Colonic mucosa (tissue), 4 donors: ENCODE measurements at places on chromosomes 16 and 17. TPM values are rescaled to one million over a fixed set of nuclear protein-coding genes. Genes with fewer than 3 reads are reported as not detected.

PYDC1 gene
- total RNA-seq, result not detected

SENP3 gene
- total RNA-seq, result 56.6 TPM

BIRC5 gene
- total RNA-seq, result 77.1 TPM

ALOX12B gene
- total RNA-seq, result 0.48 TPM

C17orf100 gene
- total RNA-seq, result 1.5 TPM

LUC7L3 gene
- 88.3 TPM for total RNA-seq

NDRG4 gene
- total RNA-seq, result 3.0 TPM

MAP2K6 gene
- 59.0 TPM for total RNA-seq

MSLN gene
- 1.4 TPM for total RNA-seq

MT1X gene
- 112 TPM for total RNA-seq

HS3ST6 gene
- 0.59 TPM for total RNA-seq

MYH8 gene
- total RNA-seq, result not detected

APOH gene
- total RNA-seq, result 5.1 TPM

NPIPA2 gene
- 6.6 TPM for total RNA-seq

KRTAP4-1 gene
- total RNA-seq, result 0.53 TPM

ASGR1 gene
- 1.1 TPM for total RNA-seq

GSDMA gene
- 0.90 TPM for total RNA-seq

ZNF785 gene
- 12.7 TPM for total RNA-seq

GRIN2A gene
- 0.40 TPM for total RNA-seq

ANKRD13B gene
- 3.1 TPM for total RNA-seq

EFTUD2 gene
- total RNA-seq, result 74.8 TPM

AANAT gene
- total RNA-seq, result not detected

CCL4 gene
- total RNA-seq, result 3.8 TPM

VTN gene
- total RNA-seq, result 1.8 TPM

PDIA2 gene
- total RNA-seq, result 1.4 TPM

TBC1D3K gene
- total RNA-seq, result not detected

PRR15L gene
- total RNA-seq, result 259 TPM

TM4SF5 gene
- 15.1 TPM for total RNA-seq

CDH1 gene
- total RNA-seq, result 519 TPM

KRT32 gene
- total RNA-seq, result not detected

PDE6G gene
- not detected for total RNA-seq

GP1BA gene
- total RNA-seq, result not detected

CD300LB gene
- 0.69 TPM for total RNA-seq

C16orf89 gene
- 1.6 TPM for total RNA-seq

MYH3 gene
- 1.7 TPM for total RNA-seq

SEPTIN1 gene
- 4.5 TPM for total RNA-seq

TBC1D3C gene
- not detected for total RNA-seq

CD300LG gene
- total RNA-seq, result not detected

RPTOR gene
- 39.6 TPM for total RNA-seq

KRTAP16-1 gene
- not detected for total RNA-seq

CMTM2 gene
- not detected for total RNA-seq

PPY gene
- not detected for total RNA-seq

TMEM101 gene
- total RNA-seq, result 26.8 TPM

C16orf74 gene
- 0.96 TPM for total RNA-seq

CMTM1 gene
- total RNA-seq, result 5.1 TPM

CCL16 gene
- not detected for total RNA-seq

GPR179 gene
- 0.12 TPM for total RNA-seq
